ENCODE measurements at places on chromosomes 4 and X. TPM values are rescaled to one million over a fixed set of nuclear protein-coding genes. Genes with fewer than 3 reads are reported as not detected.

CXCL5 gene
- not detected for total RNA-seq

UGT2B15 gene
- 0.18 TPM for total RNA-seq

GPC4 gene
- total RNA-seq: 0.10 TPM

CXCL11 gene
- 0.37 TPM for total RNA-seq

ADGRL3 gene
- total RNA-seq: not detected

PPBP gene
- not detected for total RNA-seq

PPA2 gene
- 105 TPM for total RNA-seq

TBC1D8B gene
- total RNA-seq: 0.61 TPM

TMEM35A gene
- not detected for total RNA-seq

PDZD4 gene
- 1.4 TPM for total RNA-seq

ALB gene
- 13.8 TPM for total RNA-seq

PNMA6F gene
- total RNA-seq: not detected

MAGED2 gene
- 22.7 TPM for total RNA-seq
